ENCODE measurements at places on chromosomes 7 and 10.

DNA sequence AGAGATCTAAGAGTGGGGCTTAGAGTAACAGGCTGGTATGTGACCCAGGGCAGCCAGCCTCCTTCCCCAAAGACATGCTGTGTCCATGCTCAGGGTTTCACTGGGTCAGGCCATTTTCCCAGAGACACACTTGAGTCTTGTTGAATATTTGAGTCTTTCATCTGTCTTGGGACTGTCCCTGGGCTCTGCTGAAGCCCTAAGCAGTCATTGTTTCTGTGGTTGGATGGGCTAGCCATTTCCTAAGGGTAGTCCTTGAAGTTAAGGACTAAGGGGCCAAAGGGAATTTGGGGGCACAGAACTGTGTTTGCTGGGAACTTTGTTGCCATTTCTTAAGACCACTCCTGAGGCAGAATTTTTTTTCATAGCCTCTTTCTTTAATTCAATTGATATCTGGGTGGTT lies 98.4 kb upstream of the SAMD8 start:
- DNase-seq, result no peak

- DNase-seq, result peak; percentile 55
These were observed 23.2 kb downstream of the NT5C3A start for GRCh38 chr7:33039257-33039902.

GRCh38 chr7:33530664-33531063 lies 374.7 kb upstream of the BMPER start:
- DNase-seq, result no peak

- no peak for DNase-seq
These were observed 50.9 kb upstream of the PDLIM1 start for GRCh38 chr10:95341716-95342130.

- DNase-seq, result peak; percentile 5
These were observed 76.6 kb upstream of the DGKI start for GRCh38 chr7:137923380-137923779.

- no peak for DNase-seq
These were observed 96.3 kb downstream of the RAB11FIP2 start for GRCh38 chr10:117950408-117950807.

- no peak for DNase-seq
These were observed 61.3 kb upstream of the TNRC18 start for GRCh38 chr7:5484921-5485320.

DNA sequence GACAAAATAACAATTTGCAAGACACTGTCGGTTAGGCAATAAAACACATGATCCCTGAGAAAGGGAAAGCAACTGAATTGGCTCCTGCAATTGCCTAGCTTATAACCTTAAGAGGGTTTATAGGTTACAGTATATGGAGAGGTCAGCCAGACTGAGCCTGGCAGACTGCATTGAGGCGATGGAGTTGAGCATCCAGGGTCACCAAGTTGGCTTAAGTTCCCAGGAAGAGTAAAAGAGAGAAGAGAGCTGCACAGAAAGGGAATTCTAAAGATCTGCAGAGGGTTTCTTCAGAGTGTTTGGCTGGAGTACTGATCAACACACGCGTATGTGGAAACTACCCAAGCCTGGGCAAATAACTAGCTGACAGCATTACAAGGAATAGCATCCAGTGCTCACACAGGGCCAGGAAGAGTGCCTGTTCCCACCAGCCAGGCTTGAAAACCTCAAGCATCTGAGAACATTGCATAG lies 11.2 kb downstream of the ANKMY2 start:
- DNase-seq, result no peak

DNA sequence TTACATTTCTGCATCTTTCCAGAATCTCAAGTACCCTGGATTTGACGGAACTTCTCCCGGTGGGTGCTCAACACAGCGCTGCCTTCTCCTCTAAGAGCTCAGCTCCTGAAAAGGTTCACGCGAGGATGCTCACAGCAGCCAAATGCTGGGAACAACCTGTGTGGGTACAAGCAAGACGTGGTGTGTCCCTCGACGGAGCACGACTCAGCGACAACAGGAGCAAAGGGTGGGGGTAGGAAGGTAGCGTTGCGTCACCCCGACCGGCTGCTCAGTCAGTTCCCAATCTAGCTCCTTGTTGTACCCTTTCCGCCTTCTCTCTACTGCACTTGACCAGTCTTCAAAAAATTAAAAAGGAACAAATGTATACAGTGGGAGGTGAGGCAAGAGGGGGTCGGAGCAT lies 117.3 kb downstream of the PTPRN2 start:
- DNase-seq, result no peak
